ENCODE measurements at places on chromosomes 12 and 14. TPM values are rescaled to one million over a fixed set of nuclear protein-coding genes. Genes with fewer than 3 reads are reported as not detected.

Gene SLC10A1
- not detected for total RNA-seq

Gene KRT6A
- total RNA-seq = 0.63 TPM

Gene MYF6
- total RNA-seq = not detected

Gene BEGAIN
- 6.9 TPM for total RNA-seq

GRCh38 chr14:33369972-33370371 lies 431.3 kb downstream of the NPAS3 start:
- no peaks in the 10 kb centered on the region for H3K4me1 ChIP-seq
- H3K27me3 ChIP-seq = no peaks in the 10 kb centered on the region
- no peak overlapping the region for H3K4me3 ChIP-seq
- H3K27ac ChIP-seq = no peak overlapping the region
